ENCODE measurements at places on chromosomes 1 and 21. TPM values are rescaled to one million over a fixed set of nuclear protein-coding genes. Genes with fewer than 3 reads are reported as not detected.

GRCh38 chr1:33724348-33724747 is 139.5 kb upstream of the HMGB4 start:
- no peak for DNase-seq

DNA sequence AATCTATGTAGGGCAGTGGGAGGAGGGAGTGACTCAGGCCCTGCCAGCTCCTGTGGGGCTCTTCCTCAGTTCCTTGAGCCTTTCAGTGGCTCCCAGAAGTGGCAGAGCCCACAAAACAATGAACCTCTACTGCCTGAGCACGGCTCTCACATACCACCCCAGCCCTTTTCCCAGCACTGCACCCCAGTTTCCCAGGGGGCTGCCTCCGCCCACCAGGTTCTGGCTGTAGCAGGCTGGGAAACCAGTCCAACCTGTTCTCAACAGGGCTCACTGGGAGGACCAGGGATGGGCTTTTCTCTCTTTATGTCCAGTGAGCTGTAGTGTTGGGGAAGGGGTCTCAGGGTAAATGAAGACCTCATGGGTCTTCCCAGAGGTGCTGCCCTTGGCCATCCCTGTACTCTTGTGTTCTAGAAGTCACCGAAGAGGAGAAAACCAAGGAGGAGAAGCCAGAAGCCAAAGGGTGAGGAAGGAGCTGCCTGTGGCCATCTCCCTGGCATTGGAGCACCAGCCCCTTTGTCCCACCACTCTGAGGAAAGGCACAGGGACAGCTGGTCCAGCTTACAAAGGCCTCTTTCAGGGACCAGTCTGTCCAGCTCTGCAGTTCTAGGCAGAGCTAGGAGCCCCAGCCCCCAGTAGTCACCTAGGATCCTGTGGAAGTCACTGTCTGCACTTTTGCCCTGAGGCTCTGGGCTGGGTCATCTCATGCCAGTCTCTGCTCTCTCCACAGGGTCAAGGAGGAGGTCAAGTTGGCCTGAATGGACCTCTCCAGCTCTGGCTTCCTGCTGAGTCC is 3.5 kb downstream of the MARCKSL1 start:
- DNase-seq = no peak

DNA sequence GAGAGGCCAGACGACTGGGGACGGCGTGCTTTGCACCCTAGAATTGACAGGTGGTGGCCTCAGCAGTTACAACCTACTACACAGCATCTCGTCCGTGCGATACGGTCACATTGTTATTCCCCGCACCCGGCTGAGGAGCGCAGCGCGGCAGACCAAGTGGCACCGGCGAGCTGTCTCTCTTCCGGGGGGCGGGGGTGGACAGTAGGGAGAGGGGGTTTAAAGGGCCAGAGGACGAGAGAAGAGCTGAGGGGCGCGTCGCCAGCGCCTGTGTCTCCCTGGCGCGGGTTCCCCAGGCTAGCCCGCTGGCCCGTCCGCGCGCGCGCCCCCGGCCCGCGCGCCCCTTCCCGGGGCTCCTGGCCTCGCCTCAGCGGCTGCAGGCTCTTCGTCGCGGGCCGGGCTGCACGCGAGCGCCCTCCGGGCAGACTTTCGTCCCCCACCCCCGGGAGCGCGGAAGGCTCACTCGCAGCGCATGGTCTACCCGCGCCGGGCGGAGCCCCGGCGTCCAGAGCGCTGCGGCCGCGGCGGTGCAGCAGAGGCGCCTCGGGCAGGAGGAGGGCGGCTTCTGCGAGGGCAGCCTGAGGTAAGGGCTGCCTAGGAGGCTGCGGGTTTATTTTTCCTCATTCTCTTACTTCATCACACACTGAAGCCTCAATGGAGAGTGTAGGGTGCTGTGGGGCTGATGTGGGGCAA is at the start of gene PDE4B:
TSS of gene PDE4B (plus strand) at position 227 of the 690 bp plus-strand sequence.
- no peak for DNase-seq

GRCh38 chr1:3820316-3820715 is 24.0 kb upstream of the LRRC47 start:
- no peak for DNase-seq

DNA sequence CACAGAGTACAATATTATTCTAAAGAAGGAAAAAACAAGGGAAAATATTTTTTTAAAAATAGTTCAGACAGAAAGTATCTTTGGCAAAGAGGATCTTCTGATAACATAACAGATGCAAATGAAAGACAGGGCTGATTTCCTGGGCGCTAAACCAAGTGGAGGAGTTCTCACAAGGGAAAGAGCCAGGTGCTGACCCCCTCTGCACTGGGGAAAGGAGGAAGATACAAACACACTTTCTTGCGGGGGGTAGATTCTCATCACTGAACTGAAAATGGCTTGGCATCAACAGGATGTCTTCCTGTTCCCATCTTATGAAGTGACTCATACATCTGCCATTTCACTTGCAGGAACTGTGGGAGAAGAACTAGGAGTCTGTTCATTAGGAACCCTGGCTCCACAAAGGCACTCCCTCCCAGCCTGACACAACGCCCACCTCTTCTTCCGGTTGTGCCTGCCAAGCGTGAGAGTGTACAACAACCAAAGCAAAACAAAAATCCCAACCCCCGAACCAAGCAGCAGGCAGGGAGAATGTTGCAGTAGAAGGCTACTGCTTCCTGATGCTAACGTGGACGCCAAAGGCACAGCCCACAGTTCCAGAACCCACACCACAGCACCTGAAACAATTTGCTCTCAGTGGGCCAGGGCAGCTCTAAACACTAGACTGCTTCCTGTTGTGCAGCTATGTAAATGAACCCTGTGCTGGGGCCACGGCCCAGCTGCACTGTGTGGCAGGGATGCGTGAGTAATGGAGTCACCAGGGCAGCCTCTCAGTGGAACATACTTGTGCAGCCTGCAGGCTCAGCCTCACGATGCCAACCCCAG is 51.0 kb downstream of the GADD45A start:
- peak; percentile 98 for DNase-seq

DNA sequence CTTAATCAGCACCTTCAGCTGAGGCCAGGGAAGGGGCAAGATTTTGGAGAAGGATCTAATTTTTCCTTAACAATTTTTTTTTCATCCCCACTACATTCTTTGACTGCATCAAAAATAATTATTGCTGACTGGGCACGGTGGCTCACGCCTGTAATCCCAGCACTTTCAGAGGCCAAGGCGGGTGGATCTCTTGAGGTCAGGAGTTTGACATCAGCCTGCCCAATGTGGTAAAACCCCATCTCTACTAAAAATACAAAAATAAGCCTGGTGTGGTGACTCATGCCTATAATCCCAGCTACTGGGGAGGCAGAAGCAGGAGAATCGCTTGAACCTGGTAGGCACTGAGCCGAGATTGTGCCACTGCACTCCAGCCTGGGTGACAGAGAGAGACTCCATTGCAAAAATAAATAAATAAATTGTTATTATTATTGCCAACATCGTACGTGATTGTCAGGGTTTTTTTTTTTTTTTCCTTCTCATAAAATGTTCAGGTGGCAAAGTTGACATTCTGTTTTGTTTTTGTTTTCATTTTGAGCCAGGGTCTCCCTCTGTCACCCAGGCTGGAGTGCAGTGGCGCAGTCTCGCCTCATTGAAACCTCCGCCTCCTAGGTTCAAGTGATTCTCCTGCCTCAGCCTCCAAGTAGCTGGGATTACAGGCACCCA is 37.3 kb upstream of the MORC3 start:
- peak; percentile 57 for DNase-seq

GRCh38 chr1:53308506-53308905 is 19.4 kb downstream of the LRP8 start:
- no peak for DNase-seq

- DNase-seq = no peak
Measured at GRCh38 chr1:171173069-171173468, 12.0 kb upstream of the FMO2 start.

- DNase-seq = peak; percentile 29
Measured at GRCh38 chr1:160646711-160647328, at the start of gene SLAMF1. Gene SLAMF1, minus strand, starts transcription at chr1:160647044. Its CDS starts 99 bp downstream, at chr1:160646945.

GRCh38 chr1:221172841-221173240 is 293.6 kb downstream of the HLX start:
- no peak for DNase-seq

DNA sequence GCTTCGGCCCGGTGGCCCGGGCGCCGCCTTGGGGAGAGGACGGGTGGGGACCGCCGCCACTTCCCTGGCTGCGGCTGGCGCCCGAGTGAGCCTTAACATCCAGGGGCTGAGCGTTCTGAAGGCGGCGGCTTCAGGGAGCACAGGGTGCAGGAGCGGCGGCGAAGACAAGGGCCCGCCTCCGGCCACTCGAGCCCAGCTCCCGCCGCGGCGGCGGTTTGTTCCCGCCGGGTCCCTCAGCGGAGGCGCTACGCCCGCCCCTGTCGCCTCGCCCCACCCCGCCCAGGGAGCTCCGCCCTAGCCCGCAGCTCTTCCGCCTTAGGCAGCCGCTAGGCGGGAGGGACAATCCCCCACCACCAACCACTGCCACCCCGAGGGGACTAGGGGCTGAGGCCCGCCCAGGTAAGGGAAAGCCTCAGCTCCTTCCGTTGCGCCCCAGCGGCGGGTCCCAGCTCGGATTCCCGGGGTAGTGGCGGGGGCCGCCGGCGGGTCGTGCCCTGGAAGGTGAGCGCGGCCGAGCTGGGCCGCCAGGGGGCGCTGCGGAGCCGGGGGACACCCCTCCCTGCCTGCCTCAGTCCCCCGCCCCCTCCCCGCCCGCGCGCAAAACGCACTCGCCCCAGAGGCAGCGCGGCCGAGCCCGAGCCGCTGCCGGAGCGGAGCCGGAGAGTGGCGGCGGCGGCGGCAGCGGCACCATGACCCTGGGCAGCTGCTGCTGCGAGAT is at the start of gene FOXD2:
TSS of gene FOXD2 (plus strand) at position 598 of the 718 bp plus-strand sequence. CDS start at position 690, 92 bp downstream.
- peak; percentile 87 for DNase-seq

- no peak for DNase-seq
Measured at GRCh38 chr21:32907521-32907920, 118.2 kb upstream of the OLIG2 start.

GRCh38 chr21:45736690-45737484 is 93.4 kb downstream of the PCBP3 start:
- DNase-seq = no peak

The CFHR5 gene
- not detected for total RNA-seq

The TGFB2 gene
- total RNA-seq = 2.4 TPM

The C1QB gene
- total RNA-seq = not detected

The APOBEC4 gene
- total RNA-seq = not detected

The MPZ gene
- total RNA-seq = 1.4 TPM
